ENCODE measurements at places on chromosomes 6 and 20.

DNA sequence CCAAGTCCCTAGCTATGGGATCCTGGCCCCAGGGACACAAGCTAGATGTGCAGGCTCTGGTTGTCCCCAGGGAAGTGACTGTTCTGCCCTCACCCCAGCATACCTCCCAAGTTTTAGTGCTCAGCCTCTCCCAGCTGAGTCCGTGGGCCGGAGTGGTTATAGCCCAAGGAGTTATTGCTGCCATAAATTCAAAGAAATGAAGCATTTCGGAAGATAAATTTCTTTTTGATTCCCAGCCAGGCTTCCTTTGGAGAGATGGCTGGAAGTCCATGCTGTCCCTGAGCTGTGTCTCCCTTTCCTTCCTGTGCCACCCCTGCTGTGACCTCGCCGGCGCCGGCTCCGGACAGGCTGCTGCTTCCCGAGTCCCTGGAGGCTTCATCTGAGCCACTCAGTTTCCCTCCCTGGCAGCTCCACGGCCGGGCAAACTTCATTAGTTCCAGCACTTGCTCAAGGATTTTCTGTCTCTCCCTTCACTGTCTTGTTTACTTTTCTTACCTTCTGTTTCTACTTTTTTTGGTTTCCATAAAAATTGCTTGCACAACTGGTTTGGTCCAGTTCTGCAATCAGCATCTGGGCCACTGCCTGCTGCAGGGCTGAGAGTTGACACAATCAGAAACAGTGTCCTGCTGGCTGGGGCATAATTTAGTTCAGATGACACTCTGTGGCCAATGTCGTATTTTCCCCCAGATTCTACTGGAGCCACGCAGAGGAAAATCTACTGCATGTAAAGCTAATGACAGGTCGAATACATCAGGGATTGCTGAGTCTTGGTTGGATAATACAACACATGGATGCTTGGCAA, 225.5 kb downstream of the SYNDIG1 start:
- no peak for DNase-seq

- no peak for DNase-seq
Observed at GRCh38 chr6:3307436-3307835, 48.7 kb downstream of the PSMG4 start.

GRCh38 chr6:165805636-165806035, 142.6 kb upstream of the PDE10A start:
- DNase-seq = no peak

- DNase-seq = no peak
Observed at GRCh38 chr6:87099472-87099871, 4.6 kb upstream of the CGA start.

- no peak for DNase-seq
Observed at GRCh38 chr20:23435626-23436539, 3.6 kb upstream of the CSTL1 start.

GRCh38 chr6:39772559-39773273, 19.5 kb upstream of the DAAM2 start:
- DNase-seq = no peak

GRCh38 chr6:147740916-147741315, 232.4 kb downstream of the SAMD5 start:
- no peak for DNase-seq

GRCh38 chr6:16969699-16970655, 131.9 kb upstream of the STMND1 start:
- no peak for DNase-seq

- DNase-seq = no peak
Observed at GRCh38 chr6:163182696-163183095, 231.8 kb upstream of the QKI start.

GRCh38 chr20:53974785-53975555, 95.4 kb downstream of the BCAS1 start:
- no peak for DNase-seq

DNA sequence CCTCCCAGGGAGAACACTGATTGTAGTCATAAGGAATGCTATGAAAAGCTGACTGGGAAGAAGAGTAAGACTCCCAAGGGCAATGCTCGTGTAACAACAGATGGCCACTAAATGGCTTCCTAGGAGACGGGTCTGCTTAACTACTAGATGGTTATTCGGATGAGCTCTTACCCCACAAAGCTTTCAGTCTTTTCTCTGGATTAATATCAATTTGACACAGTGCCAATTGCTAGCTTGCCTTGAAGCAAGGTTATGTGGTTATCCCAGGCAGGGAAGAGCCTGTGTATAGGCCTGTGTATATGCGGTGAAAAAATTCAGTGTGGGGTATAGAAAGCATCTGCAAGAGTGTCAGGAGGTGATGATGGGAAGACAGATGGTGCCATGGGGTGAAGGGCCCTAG, 86.4 kb upstream of the NOX3 start:
- no peak for DNase-seq

GRCh38 chr6:44867571-44868334, 460.4 kb upstream of the RUNX2 start:
- no peak for DNase-seq

DNA sequence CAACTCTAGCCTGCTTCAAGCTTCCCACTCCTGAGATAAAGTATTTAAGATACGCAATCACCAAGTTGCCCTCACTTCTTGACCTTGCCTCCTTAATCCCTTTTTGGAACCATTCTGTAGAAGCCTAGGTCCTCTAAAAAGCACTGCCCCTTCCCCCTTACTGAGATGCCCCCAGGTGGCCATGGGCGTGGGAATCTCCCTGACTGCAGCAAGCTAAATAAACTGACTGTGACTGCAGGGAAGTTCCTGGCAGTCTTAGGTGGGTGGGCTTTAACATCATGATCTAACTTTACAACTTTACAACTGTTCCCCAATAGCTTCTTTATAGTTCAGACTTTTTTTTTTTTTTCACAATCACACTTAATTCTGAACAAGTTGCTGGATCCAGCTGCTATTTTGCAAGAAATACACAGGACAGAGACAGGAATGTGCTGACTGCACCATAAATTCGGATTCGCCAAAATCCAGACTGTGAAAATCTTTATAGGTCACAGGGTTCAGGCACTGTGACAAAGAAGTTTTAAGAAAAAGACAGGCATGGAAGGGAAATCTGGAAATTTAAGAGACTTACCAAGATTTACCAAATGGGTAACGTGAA, 344.2 kb upstream of the SULF2 start:
- DNase-seq = no peak

GRCh38 chr6:292506-293192, 362 bp downstream of the DUSP22 start:
- DNase-seq = peak; percentile 70

DNA sequence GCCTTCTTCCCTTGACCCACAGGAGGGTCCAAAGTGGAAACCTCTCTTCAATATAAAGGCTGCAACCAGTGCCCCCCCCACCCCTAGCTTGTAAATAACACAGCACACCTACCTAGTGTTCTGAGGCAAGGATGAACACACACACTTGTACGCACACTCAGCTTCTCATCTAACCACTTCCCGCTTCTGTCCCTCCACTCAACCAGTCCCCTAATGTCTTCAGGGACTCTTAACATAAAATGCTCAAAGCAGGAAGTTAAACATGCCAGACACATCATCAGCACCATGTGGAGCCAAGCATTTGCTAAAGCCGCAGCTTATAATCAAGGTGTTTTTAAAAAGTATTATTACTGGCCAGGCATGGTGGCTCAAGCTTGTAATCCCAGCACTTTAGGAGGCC, 35.3 kb downstream of the FOXQ1 start:
- no peak for DNase-seq

- no peak for DNase-seq
Observed at GRCh38 chr6:44696099-44696498, 308.6 kb downstream of the CDC5L start.

- DNase-seq = no peak
Observed at GRCh38 chr6:155152211-155153076, 111.4 kb upstream of the CLDN20 start.

DNA sequence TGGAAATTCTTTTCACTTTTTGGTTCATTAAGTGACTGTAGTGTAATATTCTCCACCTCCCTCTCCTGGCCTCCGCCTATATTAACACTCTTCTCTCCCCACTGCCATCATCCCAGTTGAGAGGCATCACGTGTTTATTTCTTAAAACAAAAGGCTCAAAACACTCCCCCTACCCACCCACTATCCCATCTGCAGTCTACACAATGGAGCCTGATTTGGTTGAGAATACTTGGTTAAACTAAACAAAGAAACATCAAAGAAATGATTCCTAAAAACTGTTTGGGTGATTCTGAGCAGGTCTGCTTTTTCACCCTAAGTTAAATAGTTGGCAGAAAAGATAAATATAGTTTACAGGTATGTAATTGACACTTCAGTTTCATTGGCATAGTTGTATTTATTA, 5.9 kb downstream of the TFAP2B start:
- DNase-seq = no peak

- no peak for DNase-seq
Observed at GRCh38 chr6:20119485-20119884, 92.8 kb downstream of the MBOAT1 start.

DNA sequence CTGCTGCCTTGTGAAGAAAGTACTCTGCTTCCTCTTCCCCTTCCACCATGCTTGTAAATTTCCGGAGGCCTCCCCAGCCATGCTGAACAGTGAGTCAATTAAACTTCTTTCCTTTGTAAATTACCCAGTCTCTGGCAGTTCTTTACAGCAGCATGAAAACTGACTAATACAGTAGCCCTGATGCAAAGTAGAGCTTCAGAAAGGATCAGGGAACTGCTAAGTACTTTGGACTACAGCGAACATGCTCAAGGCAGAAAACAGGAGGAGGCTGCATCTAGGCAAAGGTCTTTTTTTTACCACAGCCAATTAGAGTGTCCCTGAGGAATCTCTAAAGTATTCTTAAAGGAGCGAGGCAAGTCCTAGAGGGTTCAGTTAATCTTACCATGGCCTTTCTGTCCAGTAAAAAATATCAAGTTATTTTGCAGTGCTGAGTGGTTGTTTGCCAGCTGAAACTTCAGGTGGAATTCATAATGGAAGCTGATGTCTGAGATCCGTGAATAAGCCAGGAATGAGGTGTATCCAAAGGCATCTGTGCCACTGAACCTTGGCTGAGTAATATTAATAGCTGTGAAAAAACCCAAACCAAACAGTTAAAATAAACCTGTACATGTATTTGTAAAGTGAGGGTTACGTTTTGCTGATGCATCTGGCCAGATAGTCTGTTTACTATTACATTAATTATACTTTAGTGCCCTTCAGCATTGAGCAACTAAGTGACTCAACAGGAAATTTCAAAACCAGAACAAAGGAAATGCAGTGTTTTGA, 170.4 kb downstream of the PHF3 start:
- no peak for DNase-seq

DNA sequence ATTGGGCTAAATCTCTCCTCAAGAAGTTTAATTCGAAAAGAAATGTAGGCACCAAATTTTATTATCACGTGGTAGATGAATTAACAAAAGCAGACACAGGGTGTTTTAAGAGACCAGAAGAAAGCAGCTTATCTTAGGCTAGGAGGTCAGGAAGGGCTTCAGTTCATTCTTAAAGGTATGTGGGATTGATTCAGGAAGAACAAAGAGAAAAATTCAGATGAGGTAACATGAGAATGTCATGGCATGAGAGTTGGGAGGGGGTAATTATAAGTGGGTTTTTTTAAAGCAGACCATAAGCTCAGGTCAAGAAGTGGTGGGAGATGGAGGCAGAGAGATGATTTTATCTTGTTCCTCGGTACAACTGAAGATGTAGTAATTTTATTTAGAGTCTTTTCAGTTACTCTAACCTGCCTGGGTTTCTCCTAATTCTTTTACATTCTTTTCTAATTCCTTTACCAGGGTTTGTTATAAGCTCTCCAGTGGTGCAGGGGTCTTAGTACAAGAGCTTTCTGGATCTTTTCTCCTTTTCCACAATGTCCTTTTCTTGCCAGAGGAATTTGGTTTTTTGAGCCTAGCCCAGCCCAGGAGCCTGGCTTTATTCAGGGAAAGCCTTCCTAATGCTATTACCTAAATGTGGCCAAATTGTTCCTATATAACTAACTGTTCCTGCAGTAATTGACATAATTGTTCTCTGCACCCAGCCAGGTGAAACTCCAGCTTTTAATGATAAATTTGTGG, 474.1 kb upstream of the BTBD3 start:
- DNase-seq = no peak

GRCh38 chr6:149464411-149464810, 20.4 kb downstream of the ZC3H12D start:
- peak; percentile 11 for DNase-seq

- no peak for DNase-seq
Observed at GRCh38 chr6:80449726-80450125, 343.3 kb downstream of the BCKDHB start.

GRCh38 chr6:16329233-16329632, 90.8 kb downstream of the GMPR start:
- no peak for DNase-seq

DNA sequence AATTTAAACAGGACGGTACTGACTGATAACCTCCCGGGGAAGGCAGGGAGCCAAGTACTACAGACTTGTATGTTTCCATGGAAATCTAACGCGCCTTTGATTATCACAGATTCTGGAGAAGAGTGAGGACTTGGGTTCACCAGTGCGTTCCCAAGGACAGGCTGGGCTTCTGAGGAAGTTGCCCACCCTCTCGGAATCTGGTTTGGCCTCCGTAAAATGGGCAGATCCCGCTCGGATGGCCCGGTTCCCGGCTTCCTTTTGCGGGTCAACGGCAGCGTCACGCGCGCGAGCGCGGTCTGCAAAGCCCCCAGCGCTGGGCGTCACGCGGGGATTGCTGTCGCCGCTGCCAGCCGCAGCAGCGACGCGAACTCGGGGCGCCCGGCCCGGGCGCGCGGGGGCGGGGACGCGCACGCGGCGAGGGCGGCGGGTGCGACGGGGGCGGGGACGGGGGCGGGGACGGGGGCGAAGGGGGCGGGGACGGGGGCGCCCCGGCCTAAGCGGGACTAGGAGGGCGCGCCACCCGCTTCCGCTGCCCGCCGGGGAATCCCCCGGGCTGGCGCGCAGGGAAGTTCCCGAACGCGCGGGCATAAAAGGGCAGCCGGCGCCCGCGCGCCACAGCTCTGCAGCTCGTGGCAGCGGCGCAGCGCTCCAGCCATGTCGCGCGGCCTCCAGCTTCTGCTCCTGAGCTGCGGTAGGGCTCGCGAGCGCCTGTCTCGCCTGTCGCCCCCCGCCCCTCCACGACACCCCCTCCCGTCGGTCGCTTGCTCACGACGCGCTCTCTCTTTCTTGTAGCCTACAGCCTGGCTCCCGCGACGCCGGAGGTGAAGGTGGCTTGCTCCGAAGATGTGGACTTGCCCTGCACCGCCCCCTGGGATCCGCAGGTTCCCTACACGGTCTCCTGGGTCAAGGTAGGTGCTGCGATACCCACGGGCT, at the start of gene CD83:
CD83 (plus strand) TSS at position 615 of the 933 bp plus-strand sequence; CDS start at position 655, 40 bp downstream.
- DNase-seq = peak; percentile 76

GRCh38 chr6:11437824-11438459, 99.6 kb upstream of the TMEM170B start:
- no peak for DNase-seq

- peak; percentile 82 for DNase-seq
Observed at GRCh38 chr6:73523434-73524123, 2.7 kb upstream of the EEF1A1 start.

- no peak for DNase-seq
Observed at GRCh38 chr6:50654155-50654554, 59.2 kb upstream of the TFAP2D start.

DNA sequence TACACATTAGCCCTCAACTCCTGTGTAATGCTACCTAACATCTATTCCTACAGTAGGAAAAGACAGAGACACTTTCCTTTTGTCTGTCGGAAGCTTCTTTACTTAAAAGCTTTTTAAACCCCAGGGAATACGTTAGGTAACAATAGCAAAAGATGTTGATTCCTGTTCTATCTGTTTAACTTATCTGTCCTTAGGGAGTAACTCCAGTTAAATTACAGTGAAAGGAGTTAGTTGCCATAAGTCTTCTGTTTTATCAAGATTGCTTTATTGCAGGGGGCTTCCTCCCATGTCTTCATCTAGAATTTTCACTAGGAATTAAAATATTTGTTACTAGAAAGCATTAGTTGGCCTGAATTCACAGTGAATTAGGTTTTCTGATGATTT, 26.2 kb downstream of the TOP1 start:
- DNase-seq = no peak

GRCh38 chr20:12614764-12615163, 394.0 kb upstream of the SPTLC3 start:
- no peak for DNase-seq

All from stimulated activated CD4-positive, alpha-beta T cell treated with anti-CD3 and anti-CD28 coated beads, Interleukin-4, amount 100 ng/mL, for 24 hours (primary cell).